Left colon (tissue), 2 donors: ENCODE measurements at places on chromosomes 5 and 9. TPM values are rescaled to one million over a fixed set of nuclear protein-coding genes. Genes with fewer than 3 reads are reported as not detected.

- DNase-seq, result no peak
These were observed 40.5 kb upstream of the TBCA start for GRCh38 chr5:77816686-77817085.

- DNase-seq, result no peak
These were observed 56.2 kb downstream of the ANGPTL2 start for GRCh38 chr9:127066060-127066850.

- DNase-seq, result no peak
These were observed 15.5 kb downstream of the DAPK1 start for GRCh38 chr9:87513161-87513560.

GRCh38 chr5:141338538-141339306 lies at the start of gene PCDHGA2:
PCDHGA2 (plus strand) TSS chr5:141338760.
- DNase-seq, result no peak

- DNase-seq, result no peak
These were observed 588.3 kb downstream of the EBF1 start for GRCh38 chr5:158511454-158511853.

- DNase-seq, result no peak
These were observed 16.3 kb downstream of the PDGFRB start for GRCh38 chr5:150139334-150139733.

- DNase-seq, result no peak
These were observed 42.2 kb downstream of the PTTG1 start for GRCh38 chr5:160463740-160464465.

DNA sequence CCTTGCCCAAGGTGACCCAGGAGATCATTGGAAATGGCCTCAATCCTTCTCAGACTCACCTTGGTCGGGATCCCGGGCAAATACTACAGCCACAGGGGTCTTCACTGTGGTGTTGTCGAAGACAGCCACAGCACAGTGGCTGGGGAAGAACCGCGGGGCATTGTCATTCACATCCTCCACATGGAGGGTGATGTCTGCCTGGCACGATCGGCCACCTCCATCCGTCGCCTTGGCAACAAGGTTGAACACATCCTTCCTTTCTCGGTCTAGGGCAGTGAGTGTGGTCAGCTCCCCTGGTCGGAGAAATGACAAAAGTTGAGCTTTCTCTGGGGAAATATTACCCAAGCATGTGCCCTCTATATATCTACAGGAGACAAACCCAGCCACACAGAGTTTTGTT lies 56.8 kb downstream of the FAT2 start:
- DNase-seq, result no peak

DNA sequence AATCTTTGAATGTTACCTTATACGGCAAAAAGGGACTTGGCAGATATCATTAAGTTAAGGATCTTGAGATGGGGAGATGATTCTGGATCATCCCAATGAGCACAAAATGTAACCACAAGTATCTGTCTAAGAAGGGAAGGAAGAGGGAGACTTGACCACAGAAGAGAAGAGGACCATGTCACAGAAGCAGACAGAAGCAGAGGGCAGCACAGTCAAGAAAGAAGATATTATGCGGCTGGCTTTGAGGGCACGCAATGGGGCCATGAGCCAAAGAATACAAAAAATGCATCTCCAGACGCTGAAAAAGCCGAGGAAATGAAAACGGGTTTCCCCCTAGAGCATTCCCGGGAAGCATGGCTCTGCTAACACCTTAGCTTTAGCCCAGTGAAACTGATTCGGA lies 225.3 kb downstream of the NR2F1-AS1 start:
- DNase-seq, result no peak

GRCh38 chr5:109652096-109652495 lies 37.6 kb upstream of the MAN2A1 start:
- DNase-seq, result no peak

GRCh38 chr5:52760695-52761366 lies 26.9 kb upstream of the ITGA1 start:
- no peak for DNase-seq

- DNase-seq, result no peak
These were observed 119.9 kb downstream of the EHMT1 start for GRCh38 chr9:137738703-137739102.

DNA sequence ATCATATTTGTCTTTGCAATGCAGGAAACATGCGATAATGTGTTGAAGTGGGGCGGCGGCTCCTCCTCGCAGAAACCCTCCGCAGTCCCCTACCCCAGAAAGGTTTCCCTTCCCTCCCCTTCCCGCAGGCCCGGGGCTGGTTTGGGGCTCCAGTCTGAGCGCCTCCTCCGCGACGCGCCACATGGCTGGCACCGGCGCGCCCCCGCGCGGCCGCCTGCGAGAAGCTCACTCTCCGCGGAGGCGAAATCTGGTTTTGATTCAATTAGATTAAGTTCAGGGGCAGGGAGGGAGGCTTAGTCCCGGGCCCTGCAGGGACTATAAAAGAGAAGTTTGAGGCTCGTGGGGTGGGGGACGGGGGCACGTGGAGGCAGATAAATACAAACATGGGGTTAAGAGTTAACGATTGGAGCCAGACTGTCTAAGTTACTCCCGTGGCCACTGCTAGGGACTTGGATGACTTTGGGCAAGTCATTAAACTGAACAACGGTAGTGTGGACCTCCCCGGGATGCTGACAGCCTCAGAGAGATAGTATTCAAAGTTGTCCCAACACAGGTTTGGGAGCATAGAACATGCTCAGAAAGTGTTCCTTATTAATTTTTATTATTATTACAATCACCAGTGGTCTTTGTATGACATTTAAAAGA lies 69.4 kb downstream of the MSX2 start:
- DNase-seq, result peak; percentile 39

- DNase-seq, result no peak
These were observed 80.6 kb downstream of the WNK2 start for GRCh38 chr9:93264338-93265125.

Gene PTPDC1
- 6.5 TPM for total RNA-seq

Gene MIGA2
- total RNA-seq, result 71.3 TPM

Gene ANKDD1B
- total RNA-seq, result 7.1 TPM

Gene OTULINL
- 63.1 TPM for total RNA-seq

Gene ISL1
- total RNA-seq, result 0.52 TPM

Gene F2RL1
- 174 TPM for total RNA-seq

Gene ARL14EPL
- not detected for total RNA-seq

Gene SPINK1
- 368 TPM for total RNA-seq

Gene EDIL3
- total RNA-seq, result 48.7 TPM

Gene MTMR12
- 19.4 TPM for total RNA-seq

Gene PDE6A
- 4.2 TPM for total RNA-seq
